Stimulated activated CD4-positive, alpha-beta T cell treated with anti-CD3 and anti-CD28 coated beads, Interleukin-1b, Interleukin-23, amount 100 ng/mL, for 48 hours (primary cell): ENCODE measurements at places on chromosomes 2 and 18.
A peak's percentile ranks its signal among the peaks of the same experiment; 100 is the strongest.

DNA sequence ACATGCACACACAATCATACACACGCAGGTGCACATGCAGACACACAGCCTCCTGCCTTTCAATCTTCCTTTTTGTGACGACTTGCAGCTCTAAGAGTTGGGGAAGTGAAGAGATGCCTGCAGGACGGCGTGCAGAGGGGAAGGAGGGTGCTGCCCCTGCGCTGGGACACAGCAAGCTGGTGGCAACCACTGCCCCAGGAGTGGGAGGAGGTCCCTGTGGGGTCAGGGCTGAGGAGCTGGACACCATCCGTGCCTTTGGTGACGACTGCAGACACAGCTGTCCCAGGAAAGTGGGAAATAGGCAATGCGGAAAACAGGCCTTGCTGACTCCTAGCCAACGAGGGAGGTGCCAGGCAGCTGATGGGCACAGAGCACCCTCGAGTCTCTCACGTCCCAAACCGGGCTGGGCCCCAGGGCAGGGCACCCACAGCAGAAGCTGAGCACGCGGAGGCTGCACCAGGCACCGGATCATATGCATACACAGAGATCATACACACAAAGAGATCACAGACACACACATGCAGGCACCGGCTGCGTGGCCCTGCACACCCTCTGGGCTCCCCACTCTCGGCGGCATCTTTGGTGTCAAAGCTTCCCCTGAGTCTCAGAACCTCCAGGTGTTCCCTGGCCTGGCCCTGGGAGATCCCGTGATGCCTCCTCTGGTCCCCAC is 146.1 kb downstream of the PXDN start:
- no peak for DNase-seq

DNA sequence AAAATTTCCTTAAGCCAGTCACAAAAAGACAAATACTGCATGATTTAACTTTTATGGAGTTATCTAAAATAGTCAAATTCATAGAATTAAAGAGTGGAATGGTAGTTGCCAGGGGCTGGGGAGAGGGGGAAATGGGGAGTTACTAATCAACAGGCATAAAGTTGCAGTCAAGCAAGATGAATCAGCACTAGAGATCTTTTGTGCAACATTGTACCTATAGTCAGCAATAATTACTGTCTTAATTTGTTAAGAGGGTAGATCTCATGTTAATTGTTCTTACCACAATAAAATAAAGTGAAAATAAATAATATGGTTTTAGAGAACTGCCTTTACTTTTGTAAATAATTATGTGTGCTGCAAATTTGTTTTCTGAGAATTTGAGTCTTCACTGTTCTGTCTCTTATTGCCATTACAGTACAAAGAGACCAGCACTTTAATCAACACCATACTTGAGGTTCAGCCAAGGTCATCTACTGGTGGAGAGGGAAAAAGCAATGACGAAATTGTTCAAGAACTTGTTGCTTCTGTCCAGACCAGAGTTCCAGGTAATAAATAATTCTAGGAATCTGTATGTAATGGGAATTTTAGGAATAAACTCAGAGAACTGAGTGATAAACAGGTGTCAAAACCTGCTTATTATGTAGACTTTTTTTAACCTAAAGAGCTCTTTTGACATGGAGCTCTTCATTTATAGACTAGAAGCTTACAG is 75.5 kb downstream of the TRABD2A start:
- DNase-seq, result no peak

GRCh38 chr18:38241216-38241615 is 675.6 kb upstream of the CELF4 start:
- DNase-seq, result no peak

- DNase-seq, result no peak
These were observed 134.8 kb downstream of the TCF4 start for GRCh38 chr18:55453186-55453585.

- DNase-seq, result no peak
These were observed 28.5 kb downstream of the GPC1 start for GRCh38 chr2:240463866-240464481.

DNA sequence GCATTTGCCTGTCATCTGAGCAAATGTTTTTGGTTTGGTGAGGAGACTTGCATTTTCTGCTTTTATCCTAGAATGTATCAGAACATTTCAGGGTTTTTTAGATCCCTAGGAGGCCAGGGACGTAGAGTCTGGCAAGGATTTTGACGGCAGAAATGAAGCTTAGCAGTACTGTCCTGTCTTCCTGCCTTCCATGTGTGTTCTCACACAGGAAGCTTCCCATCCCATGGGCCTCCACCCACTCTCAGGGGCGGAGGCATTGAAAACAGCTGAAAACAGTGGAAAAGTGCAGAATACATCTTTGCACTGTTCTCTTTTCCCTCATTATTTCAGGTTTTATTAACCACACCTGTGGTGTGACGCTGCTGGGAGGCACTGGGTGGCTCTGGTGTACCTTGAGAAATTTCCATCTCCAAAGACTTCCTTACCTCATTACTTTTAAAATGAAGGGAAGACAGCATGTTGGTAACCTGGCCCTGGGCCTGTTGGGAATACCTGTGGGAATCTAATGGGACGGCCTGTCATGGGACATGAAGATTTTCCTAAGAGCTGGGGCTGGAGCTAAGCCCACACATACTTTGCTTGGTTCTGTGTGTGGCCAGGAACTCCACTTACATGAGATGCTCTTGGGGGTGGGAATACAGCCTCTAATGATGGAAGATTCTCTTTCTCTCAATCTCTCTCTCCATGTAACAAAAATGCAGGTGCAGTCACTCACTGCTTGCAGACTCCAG is 20.5 kb downstream of the PCARE start:
- no peak for DNase-seq

DNA sequence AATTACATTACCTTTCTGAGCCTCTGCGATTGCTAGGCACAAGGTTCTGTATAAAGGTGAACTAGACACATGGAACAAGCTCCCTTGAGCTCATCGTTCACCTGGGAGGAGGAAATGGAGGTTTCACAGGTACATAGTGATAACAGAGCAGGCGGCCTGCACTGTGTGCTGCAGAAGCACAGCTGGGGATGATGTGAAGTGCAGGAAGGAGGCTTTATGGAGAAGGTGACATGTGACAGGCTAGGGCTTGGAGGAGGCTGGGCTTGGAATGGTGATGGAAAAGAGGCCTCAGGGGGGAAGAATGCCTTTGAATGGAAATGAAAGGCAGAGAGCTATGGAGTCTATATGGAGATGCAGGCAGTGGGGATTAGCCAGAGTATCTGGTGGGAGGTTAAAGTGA is 22.9 kb downstream of the MARCHF4 start:
- DNase-seq, result no peak

GRCh38 chr2:129248198-129248597 is 731.3 kb upstream of the RAB6C start:
- no peak for DNase-seq

GRCh38 chr2:102803897-102804217 is 42.0 kb downstream of the TMEM182 start:
- DNase-seq, result no peak

DNA sequence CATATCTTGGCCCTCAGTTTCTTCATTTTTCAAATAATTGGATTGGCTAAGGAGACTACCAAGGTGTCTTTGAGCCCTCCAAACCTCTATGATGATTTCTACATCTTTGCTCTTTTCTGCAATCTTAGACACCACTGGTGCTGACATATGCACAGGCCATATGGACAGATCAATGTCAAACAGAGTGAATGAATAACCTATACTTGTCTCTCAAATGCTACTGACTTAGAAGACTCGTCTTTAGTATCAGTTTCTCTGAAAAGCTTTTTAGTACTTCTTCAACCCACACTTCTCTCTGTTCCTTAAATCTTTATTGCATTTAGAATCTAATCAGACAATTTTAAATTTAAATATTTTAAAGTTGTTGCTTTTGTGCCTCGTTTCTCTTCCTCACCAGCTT is 258.2 kb downstream of the LTBP1 start:
- no peak for DNase-seq

DNA sequence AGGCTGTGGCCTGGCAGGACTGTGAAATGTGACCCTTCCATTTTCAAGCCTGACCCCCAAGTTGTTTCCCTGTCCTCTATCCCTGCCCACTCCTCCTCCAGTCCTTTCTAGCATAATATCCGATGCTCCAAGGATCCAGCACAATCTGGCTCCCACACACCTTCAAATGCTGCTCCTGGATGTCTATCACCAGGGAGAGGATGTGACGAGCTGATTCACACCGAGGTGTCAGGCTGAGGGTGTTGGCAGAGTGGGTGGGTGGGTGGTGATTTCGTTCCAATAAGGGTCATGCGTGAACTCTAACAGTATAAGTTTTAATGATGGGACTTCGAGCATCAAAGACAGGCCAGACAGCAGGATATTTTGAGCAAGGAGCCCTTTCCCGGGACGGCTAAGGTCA is 107.8 kb downstream of the CELF4 start:
- no peak for DNase-seq

- no peak for DNase-seq
These were observed 47.3 kb upstream of the PAPOLG start for GRCh38 chr2:60708630-60709320.

- DNase-seq, result no peak
These were observed 11.5 kb downstream of the ASAP2 start for GRCh38 chr2:9217838-9218770.

DNA sequence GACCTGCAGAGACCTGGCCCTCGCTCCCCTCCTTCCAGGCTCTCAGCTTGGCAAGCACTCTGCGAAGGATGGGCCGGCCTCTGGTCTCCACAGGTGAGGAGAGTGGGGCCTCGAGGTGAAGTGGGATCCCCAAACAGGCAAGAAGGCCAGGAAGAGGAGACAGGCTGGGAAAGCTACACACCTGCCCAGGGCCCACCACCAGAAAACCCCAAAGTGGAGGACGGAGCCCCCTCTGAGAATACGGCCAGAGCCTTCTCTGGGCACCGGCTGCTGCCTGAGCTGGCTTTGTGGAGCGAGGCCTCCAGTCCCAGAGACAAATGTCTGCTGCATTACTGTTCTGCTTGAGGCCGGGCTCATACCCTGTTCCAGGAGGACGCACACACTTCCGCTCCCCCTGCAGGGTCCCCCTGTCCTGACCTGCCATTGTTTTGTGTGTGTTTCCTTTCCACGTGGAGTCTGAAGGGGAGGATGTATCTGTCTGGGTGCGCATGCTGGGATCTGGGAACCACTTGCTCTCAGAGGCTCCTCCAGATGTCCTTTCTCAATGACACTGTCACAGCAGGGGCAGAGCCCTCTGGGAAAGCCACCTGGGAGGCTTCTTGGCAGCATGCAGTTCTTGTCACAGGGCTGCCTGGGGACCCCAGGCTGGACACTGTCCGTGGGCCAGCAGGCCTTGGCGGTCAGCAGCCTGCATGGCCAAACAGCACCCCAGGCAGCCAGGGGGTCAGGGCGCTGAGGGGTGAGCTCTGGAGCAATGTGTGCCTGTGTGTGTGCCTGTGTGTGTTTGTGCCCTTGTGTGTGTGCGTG is 20.8 kb downstream of the KCNF1 start:
- DNase-seq, result no peak

DNA sequence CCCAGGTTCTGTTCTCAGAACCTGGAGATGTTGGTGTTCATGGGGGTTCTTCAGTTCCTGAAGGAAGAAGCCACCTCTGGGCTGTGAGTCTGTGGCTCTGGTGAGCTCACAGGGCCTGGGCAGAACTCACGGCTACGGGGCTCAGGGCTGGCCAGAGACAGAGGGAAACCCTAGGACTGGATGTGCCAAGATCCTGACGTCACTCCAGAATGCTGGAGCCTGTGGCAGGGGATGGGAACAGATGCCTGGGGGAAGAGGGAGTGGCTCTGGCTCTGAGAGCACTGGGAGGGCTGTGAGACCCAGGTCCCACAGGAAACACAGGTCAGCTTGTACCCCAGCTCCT is at the start of gene OTOF:
OTOF (minus strand) TSS at position 214 of the 343 bp plus-strand sequence.
- DNase-seq, result no peak

GRCh38 chr2:30736461-30737325 is 70.6 kb downstream of the CAPN13 start:
- no peak for DNase-seq

DNA sequence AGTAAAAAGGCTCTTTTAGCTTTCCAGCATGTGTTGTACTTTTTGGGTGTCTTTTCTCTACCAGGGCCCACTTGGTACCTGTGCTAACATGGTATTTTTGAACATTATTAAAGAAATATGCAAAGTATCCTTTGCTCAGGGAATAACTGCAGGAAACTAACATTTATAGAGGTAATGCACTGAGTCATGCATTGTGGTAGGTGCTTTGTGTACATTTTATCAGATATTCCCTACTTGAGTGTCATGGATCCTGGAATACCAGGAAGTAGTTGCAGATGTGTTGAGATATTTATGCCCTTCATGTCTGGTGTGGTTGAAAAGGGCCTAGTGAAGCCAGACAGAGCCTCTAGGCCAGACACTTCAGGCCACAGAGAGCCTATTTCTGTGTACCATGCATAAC is 215.5 kb upstream of the CYRIA start:
- no peak for DNase-seq

- no peak for DNase-seq
These were observed 2.4 kb downstream of the ALKAL2 start for GRCh38 chr2:285531-285930.

GRCh38 chr18:74498712-74499627 is 2.8 kb downstream of the CNDP2 start:
- peak; percentile 86 for DNase-seq

DNA sequence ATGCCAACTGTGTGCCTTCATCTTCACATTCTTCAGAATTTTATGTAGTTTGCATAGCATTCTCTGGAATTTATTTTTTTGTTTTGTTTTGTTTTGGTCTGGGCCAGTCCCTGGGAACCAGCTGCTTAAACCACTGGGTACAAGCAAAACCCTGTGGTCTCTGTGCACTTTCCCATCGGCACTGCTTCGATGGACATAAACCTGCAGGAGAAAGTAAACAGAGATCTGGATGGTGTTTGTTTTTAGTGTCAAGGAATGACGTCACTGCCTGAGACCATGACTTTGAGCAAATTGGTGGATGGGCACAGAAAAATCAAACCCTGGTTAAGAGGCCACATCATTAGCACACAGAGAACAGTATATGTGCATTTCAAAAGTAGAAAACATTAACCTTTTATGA is 64.7 kb upstream of the RASGRP3 start:
- DNase-seq, result no peak

GRCh38 chr18:48488388-48488850 is 50.4 kb upstream of the CTIF start:
- no peak for DNase-seq

- DNase-seq, result no peak
These were observed 649 bp downstream of the ESCO1 start for GRCh38 chr18:21599585-21600525.

GRCh38 chr18:56787390-56787789 is 136.2 kb downstream of the WDR7 start:
- no peak for DNase-seq

GRCh38 chr2:166249318-166249717 is 121.5 kb upstream of the SCN1A start:
- DNase-seq, result no peak

DNA sequence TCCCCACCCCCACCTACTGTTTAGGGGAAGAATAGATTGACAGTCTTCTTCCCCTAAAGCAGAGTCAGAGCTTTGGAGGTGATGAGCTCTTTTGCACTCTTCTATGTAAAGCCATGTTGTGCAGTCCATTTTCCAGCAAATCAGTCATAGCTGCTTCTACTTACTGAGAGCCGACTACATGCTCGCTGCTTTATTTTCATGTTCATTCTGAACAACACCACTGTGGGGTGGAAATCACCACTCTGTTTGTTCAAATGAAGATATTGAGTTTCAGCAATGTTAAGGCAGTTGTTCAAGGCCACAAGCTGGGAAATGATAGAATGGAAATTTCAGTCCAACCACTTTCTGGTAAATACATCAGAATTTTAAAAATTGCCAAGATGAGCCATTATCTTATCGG is 88.3 kb downstream of the INSIG2 start:
- DNase-seq, result peak; percentile 22

GRCh38 chr2:32719430-32719829 is 91.6 kb downstream of the TTC27 start:
- DNase-seq, result no peak

GRCh38 chr2:9463698-9464034 is 10.7 kb upstream of the IAH1 start:
- DNase-seq, result peak; percentile 25
